ENCODE measurements at places on chromosomes 13 and 19.

DNA sequence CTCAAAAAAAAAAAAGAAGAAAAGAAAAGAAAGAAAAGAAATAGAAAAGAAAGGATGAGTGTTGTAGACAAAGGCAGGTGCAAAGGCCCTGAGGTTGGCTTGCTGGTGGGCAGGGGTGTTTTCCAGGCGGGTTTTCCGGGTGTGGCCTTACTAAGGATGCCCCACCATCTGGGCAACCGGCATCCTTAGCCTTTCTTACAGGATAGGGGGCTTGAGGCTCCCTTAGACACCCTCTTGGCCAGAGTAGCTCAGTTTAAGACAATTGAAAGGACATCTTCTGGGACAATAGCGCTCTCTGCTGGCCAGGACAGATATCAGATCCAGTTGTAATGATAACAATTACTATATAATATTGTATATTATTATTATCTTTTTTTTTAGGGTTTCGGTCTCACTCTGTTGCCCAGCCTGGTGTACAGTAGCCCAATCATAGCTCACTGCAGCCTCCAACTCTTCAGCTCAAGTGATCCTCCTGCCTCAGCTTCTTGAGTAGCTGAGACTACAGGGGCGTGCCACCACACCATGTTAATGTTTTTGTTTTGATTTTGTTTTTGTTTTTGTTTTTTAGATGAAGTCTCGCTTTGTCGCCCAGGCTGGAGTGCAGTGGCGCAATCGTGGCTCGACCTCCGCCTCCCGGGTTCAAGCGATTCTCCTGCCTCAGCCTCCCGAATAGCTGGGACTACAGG, 1.4 kb upstream of the QTRT1 start:
- DNase-seq: no peak

DNA sequence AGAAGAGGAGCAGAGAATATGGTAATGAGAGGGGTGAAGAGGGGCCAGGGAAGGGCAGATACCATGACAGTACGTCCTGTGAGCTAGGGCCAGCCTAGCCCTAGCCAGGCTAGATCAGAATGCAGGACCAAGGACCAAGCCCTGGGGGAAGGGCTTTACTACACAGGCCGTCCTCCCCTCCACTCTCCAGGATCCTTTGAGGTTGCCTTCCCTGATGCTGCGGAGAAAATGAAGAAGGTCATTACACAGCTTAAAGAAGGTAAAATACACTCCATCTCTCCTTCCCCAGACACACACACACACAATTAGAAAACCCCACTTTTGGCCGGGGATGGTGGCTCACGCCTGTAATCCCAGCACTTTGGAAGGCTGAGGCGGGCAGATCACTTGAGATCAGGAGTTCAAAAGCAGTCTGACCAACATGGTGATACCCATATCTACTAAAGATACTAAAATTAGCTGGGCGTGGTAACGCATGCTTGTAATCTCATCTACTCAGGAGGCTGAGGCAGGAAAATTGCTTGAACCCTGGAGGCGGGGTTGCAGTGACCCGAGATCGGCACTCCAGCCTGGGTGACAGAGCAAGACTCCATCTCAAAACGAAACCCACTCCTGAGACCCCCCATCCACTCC, 8.5 kb downstream of the SPACA6 start:
- no peak for DNase-seq

- DNase-seq: no peak
Measured at GRCh38 chr13:26021516-26021915, 30.3 kb downstream of the SHISA2 start.

- no peak for DNase-seq
Measured at GRCh38 chr13:78430166-78430791, 173.1 kb downstream of the POU4F1 start.

DNA sequence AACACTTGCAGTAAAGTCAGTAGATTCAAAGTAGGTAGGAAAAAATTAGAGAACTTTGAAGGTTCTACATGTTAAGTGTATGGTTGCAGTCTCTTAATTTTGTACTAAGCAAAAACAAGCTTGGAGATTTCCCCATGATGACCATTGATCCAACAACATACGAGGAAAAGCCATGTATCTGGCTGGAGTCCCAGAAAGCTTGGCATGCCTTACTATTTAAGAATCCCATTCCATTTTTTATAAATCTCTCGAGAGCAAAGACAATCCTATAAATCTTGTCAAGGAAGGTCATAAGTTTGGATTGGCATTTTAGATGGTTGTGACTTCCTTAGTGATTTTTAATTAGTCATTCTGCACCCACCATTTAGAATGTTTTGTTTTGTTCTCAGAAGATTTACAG, 495.9 kb downstream of the GPC5 start:
- no peak for DNase-seq

DNA sequence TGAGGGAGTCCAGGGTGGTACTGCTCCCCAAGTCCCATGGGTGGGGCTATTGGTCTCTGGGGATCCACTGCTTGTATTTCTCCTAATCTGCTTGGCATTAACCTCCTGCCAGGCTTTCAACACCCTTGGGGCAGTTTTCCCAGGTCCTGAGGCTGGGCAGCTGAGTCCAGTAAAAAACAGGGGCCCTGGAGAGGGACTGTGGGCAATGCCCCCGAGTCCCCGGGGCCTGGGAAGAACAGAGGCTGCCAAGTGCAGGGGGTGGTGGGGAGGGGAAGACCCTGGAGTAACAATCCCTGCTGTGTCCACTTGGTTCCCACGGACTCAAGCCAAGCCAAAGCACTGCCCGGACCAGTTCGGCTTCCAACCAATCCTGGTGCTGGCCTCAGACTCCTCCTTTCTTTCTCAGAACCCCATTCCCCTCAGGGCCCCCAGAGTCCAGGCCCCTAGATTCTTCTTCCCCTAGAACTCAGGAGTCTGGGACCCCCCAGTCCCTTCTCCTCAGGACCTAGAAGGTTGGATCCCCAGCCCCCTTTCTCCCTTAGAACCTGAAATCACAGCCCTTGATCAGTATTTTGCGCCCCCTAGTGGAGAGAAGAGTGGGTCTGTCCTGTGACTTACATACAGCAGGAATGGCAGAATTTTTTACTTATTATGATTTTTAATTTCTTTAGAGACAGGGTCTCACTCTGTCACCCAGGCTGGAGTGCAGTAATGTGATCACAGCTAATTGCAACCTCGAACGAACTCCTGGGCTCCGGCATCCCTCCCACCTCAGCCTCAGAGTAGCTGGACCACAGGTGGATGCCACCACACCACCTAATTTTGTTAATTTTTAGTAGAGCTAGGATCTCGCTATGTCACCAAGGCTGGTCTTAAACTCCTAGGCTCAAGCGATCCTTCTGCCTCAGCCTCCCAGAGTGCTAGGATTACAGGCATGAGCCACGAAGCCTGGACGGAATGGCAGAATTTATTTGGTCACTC, 3.7 kb upstream of the CLPTM1 start:
- DNase-seq: no peak

DNA sequence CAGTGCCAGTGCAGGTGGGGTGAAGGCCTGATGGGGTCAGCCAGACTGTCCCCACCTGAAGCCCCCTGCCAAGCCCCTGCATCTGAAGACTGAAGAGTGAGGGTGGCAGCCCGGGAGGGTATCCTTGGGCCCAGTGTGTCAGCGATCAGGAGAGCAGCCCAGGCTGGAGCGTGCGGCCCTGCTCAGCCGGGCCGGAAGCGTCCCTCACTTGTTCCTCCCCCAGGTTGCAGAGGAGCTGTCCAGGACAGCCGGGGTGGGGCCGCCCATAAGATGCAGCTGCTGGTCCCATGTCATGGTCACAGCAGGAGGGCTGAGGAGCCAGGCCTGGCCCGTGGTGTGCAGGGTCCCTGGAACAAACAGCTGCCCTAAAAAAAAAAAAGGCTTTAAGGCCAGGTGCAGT, 55.4 kb downstream of the KDM4B start:
- no peak for DNase-seq

DNA sequence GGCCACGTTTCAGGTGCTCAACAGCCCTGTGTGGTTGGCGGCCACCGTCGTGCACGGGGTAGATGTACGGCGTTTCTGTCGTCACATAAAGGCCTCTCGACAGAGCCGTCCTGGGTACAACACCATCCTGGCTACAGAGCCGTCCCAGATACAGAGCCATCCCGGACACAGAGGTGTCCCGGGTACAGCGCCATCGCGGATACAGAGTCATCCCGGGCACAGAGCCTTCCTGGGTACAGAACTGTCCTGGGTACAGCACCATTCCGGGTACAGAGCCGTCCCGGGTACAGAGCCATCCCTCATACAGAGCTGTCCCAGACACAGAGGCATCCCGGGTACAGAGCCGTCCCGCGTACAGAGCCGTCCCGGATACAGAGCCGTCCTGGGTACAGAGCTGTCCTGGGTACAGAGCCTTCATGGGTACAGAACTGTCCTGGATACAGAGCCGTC, 222.7 kb upstream of the SOX1 start:
- no peak for DNase-seq

GRCh38 chr13:102873653-102874052, 27.8 kb downstream of the ERCC5 start:
- no peak for DNase-seq

GRCh38 chr13:75779393-75779792, 143.3 kb downstream of the LMO7 start:
- no peak for DNase-seq

DNA sequence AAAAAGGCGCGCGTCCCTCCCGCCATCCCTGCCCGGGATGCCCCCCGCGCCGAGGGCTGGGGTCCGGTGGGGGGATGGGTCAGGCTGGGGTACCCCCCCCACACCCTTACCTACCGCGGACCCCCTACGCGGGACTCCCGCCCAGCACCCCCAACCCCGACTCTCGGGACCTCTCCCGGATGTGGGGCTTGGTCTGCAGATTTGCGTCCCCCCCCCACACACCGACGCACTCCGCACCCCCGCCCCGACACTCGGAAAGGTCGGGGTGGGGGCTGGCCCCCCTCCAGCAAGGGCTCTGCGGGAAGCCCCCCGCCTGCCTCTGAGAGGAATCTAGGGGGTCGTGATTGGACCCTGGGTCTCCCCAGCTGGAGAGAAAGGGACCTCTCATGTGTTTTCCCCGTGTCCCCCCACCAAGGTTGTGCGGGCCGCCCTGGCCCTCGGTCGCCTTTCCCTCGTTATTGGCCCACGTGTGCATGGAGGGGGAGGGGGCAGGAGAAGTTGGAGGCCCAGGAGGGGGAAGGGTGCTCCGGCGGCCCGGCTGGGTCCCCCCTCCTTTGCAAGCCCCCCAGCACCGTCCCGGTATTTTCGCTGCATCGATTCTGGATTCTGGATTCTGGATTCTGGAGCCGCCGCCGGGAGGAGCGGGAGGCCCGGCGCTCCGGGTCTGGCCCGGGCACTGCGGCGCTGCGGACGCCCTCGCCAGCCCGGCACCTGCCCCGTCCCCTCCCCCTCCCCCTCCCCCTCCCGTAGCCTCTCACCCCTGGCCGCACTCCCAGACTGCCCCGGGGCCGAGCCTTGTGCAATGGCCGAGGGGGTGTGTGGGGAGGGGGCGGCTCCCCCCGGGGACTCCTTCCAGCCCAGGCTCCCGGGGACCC, 607 bp downstream of the NFIC start:
- DNase-seq: no peak

GRCh38 chr13:56528040-56528790, 612.5 kb upstream of the PRR20A start:
- no peak for DNase-seq

GRCh38 chr13:109874484-109875454, 88.4 kb upstream of the IRS2 start:
- DNase-seq: no peak

DNA sequence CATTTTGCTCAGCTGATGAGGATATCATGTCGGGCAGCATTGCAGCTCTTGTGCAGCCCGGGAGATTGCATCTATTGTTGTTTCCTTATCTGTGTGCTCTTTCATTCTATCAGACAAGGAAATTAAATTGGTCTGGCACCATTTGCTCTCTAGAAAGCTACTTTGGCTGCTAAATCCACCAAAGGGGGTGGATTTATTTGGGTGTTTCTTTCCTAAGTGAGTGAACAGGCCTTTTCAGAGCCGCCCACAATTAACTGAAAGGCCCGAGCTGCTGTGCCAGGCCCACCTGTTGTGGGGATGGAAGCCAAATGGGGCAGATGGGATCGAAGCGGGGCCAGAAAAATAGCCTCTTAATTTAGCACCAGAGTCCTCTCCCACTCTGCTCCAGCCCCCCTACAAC, 99.4 kb downstream of the DNAJC15 start:
- DNase-seq: no peak

DNA sequence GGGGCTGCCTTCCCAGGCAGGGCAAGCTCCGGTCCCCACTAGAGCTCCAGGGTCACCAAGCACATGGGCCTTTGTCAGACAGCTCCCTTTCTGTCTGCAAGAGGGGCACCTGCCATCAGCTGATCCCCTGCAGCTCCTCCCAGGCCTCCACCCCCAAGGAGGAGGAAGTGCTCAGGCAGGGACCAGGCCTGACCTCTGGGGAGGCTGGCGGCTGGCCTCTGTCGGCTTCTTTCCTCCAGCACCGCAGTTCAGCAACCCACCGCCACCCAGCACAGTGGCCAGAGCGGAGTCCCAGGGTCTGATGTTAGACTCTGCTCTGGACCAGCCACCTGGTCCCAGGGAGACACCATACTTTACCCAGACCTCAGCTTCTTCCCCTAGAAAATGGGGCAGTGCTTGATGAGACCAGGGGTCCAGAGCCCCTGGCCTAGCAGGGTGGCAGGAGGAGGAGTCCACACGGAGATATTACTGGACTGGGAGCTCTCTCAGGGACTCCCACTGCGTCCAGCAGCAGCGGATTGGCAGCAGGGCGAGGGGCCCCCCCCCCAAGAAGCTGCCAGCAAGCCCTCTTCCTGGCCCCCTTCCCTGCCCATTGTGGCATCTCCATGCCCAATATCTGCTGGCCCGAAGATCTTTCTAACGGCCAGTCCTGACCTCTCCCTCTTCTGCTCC, 24.1 kb downstream of the NKPD1 start:
- DNase-seq: no peak

GRCh38 chr13:89783221-89783755, 1564.2 kb upstream of the MIR17HG start:
- no peak for DNase-seq
